NCI-H146 (cell line): ENCODE measurements at places on chromosomes 11 and 22.

DNA sequence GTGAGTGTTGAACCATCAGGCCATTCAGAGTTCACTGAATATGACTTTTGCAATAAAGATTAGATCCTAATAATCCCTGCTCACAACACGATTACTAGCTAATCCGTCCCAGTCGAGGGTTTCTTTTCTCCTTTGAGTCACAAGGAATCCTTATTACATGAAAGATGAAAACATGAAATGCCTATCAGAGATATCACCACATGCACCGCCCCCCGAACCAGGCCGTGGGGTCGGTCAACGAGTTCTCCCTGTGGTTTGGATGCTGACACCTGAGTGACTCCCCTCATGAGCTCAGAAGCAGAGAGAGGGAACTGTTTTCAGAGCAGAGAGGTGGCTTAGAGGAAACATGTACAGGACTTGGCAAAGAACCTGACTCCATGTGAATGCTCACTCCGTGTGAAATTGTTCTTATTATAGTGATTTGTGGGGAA, 263.3 kb downstream of the ETS1 start:
- DNase-seq: no peak

DNA sequence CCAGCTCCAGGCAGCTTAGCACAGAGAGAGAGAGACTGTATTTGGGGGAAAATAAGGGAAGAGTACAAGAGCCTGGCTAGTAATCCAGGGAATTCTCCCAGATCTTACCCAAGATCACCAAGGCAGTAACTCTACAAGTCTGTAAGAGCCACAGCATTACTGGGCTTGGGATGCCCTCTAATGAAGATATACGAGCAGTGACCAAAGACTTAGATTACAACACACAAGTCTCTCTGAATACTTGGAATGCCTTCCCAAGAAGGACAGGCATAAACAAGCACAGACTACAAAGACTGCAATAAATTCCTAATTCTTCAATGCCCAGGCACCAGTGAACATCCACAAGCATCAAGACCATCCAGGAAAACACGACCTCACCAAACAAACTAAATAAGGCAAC, 17.7 kb downstream of the DNAJC24 start:
- no peak for DNase-seq

DNA sequence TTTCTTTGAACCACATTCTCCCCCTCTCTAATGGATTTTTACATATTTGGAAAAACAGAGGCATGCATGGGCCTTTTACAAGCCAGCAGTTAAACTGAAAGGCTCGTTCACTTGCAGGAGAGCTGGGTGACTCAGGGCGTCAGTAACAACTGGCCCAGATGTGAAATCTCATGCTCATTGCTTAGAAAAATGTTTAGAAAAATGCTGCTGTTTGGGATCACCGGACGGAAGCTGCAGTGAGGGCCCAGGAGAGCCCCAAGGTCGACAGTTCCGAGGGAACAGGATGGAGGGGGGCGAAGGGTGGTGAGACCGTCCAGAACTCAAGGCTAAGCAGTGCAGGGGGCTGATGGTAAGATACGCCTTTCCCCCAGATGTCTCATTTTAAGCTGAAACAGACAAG, 41.7 kb upstream of the SMTN start:
- DNase-seq: no peak

GRCh38 chr11:61675826-61676225, 4.4 kb upstream of the DAGLA start:
- DNase-seq: no peak

DNA sequence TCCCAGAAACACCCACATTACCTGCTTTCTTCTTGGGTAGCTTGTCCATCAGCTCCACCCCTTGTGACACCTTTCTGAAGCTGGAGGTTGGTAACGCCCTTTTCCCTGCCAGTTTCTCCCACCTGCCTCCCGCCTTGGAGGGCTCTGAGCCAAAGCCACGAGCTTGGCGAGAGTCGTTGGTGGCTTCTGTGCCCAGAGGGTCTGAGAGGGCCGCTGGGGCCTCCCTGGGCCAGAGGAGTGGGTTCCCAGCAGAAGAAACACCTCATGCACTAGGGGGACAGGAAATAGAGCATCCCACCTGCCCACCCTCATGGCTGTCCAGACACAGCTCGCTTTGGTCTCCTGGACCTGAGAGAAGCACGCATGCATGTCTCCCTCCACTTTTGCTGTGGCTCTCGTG, 37.9 kb downstream of the B3GAT1 start:
- DNase-seq: no peak

DNA sequence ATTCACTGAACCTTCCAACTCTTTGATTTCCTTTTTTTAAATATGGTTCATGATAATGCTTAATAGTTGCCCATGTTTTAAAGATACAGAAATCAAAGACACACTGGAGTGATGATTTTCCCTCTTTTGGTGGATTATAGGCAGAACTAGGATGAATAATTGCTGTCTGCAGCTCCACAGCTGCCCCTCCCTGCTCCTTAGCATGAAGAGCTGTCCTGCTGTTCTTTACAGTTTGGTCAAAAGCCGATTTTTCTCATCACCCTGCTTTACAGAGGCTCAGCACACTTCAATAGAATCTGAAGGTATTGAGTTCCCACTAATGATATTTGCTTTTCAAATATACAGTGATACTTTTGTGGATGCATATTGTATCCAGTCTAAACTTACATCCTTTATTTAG, 202.6 kb downstream of the AASDHPPT start:
- no peak for DNase-seq
